ENCODE measurements at places on chromosomes 3 and 15. TPM values are rescaled to one million over a fixed set of nuclear protein-coding genes. Genes with fewer than 3 reads are reported as not detected.
A peak's percentile ranks its signal among the peaks of the same experiment; 100 is the strongest.

FGF12 gene
- total RNA-seq: 255 TPM

DNA sequence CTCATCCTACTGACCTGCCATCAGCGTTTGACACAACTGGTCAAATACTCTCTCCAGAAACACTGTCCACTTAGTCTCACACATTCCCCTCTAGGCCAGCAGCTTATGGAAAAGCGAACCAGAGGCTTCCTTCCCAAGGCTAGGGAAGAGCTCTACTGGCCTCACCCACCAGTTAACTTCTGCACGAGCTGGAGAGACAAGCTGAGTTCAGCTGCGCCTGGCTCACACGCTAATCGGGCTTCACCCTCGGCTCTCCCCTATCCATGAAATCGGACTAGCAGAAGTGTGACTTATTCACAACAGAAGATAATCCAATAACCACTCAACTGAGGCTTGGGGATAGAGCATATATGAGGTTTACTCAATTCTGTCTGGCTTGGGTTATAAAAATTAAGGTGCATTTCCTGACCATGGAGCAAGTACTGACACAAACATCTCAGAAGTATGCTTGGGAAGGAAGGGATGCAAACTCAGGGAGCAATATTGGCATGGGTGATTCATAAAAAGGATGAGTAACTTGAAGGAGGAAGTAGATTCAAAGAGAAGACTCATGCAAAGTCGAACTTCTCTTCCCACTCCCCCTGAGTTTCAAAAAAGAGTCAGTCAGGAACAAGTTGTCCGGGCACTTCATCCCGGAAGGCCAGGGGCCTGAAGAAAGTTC is 73.1 kb downstream of the XXYLT1 start:
- no peaks in the 10 kb centered on the region for H3K27me3 ChIP-seq
- no peak overlapping the region for H3K27ac ChIP-seq
- H3K36me3 ChIP-seq: no peaks in the 10 kb centered on the region
- peaks cover 11% of the 10 kb centered on the region for H3K4me1 ChIP-seq
- no peak for DNase-seq

TEX55 gene
- total RNA-seq: not detected

TMEM40 gene
- 1.2 TPM for total RNA-seq

CLDN1 gene
- 0.16 TPM for total RNA-seq

LRRC3B gene
- total RNA-seq: 0.12 TPM

THAP10 gene
- 3.8 TPM for total RNA-seq

GRCh38 chr3:158295771-158296170 is 185.9 kb downstream of the RSRC1 start:
- no peak overlapping the region for H3K27ac ChIP-seq
- no peaks in the 10 kb centered on the region for H3K36me3 ChIP-seq
- no peaks in the 10 kb centered on the region for H3K27me3 ChIP-seq
- H3K4me1 ChIP-seq: no peaks in the 10 kb centered on the region

GRCh38 chr15:57598346-57598745 is 6.6 kb downstream of the MYZAP start:
- H3K36me3 ChIP-seq: no peaks in the 10 kb centered on the region
- no peaks in the 10 kb centered on the region for H3K27me3 ChIP-seq
- peak overlapping the region; percentile 91 for H3K27ac ChIP-seq
- H3K4me1 ChIP-seq: peaks cover 25% of the 10 kb centered on the region

P2RY1 gene
- 4.2 TPM for total RNA-seq

DNA sequence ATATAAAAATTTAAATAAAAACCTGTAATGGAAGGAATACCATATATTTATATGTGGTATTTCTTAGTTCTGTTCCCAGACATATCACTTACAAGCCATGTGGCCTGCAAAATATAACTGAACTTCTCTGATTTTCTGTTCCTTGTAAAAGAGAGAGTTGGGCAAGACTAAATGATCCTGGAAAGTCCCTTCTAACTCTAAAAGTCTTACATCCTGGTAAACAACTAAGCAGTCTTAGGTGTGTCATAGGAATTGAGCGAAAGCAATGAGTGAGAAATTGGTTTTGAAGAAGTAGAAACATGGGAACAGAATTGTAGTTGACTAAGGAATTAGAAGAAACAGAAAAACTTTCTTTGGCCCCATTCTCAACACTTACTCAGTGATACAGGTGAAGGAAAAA is 25.3 kb upstream of the IL20RB start:
- peak overlapping the region; percentile 0 for H3K27ac ChIP-seq
- no peaks in the 10 kb centered on the region for H3K36me3 ChIP-seq
- H3K4me3 ChIP-seq: no peak overlapping the region
- no peaks in the 10 kb centered on the region for H3K27me3 ChIP-seq

- H3K27ac ChIP-seq: no peak overlapping the region
- H3K36me3 ChIP-seq: no peaks in the 10 kb centered on the region
- H3K27me3 ChIP-seq: no peaks in the 10 kb centered on the region
- DNase-seq: no peak
- H3K4me1 ChIP-seq: no peaks in the 10 kb centered on the region
These were observed 52.3 kb upstream of the KPNA4 start for GRCh38 chr3:160617636-160618035.

NPRL2 gene
- total RNA-seq: 14.4 TPM

DNA sequence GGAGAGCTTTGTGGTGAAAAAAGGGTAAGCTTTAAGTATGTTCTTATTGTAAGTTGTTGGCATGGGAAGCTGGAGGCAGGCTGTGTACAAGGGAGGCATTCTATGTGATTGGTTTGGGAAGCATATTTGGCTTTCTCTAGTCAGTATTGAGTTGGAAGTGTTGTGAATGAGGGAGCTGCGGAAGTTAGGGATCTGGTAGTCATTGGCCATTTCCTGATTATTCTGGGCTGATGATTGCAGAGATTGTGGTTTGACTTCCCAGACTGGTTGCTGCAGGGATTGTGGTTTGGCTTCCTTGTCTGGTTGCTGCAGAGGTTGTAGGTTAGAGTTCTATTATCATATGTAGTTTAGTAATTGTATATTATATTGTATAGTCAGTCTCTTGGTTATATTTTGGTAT is 21.0 kb downstream of the STXBP5L start:
- no peaks in the 10 kb centered on the region for H3K27me3 ChIP-seq
- no peak overlapping the region for H3K4me3 ChIP-seq
- no peak for DNase-seq
- H3K36me3 ChIP-seq: no peaks in the 10 kb centered on the region
- no peaks in the 10 kb centered on the region for H3K4me1 ChIP-seq

CPNE4 gene
- 116 TPM for total RNA-seq

- H3K27ac ChIP-seq: peak overlapping the region; percentile 34
- peak; percentile 36 for DNase-seq
- H3K4me1 ChIP-seq: peaks cover 14% of the 10 kb centered on the region
- H3K27me3 ChIP-seq: no peaks in the 10 kb centered on the region
These were observed 736 bp downstream of the ARHGEF26 start for GRCh38 chr3:154121701-154122551.

GPX1 gene
- 109 TPM for total RNA-seq

DNA sequence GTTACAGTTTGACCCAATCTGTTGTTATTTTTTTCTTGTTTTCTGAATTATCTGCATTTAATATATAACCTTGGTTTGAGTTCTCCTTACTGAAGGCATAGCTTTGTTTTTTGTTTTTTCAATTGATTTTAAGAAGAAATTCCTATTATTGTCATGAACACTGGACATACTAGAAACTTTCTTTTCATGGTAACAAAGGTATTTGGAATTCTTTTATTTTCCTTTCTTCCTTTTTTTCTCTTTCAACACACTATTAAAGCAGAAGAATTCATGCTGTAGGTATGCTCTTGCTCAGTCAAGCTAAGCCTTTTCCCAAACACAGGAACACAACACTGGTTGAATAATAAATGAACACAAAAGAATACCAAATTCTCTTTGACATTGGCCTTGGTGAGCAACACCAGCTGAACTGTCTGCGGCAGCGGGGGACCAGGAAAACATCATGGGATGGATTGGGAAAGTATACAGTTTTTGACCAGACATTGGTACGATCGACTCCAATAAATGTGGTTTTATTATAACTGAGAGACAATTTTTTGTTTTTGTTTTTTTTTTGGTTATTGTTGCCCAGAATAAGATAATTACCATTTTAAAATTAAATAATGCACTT is 23.1 kb downstream of the U2SURP start:
- no peak overlapping the region for H3K27ac ChIP-seq
- H3K36me3 ChIP-seq: peaks cover 54% of the 10 kb centered on the region
- no peak for DNase-seq
- H3K4me3 ChIP-seq: no peak overlapping the region
- H3K4me1 ChIP-seq: no peaks in the 10 kb centered on the region

DNA sequence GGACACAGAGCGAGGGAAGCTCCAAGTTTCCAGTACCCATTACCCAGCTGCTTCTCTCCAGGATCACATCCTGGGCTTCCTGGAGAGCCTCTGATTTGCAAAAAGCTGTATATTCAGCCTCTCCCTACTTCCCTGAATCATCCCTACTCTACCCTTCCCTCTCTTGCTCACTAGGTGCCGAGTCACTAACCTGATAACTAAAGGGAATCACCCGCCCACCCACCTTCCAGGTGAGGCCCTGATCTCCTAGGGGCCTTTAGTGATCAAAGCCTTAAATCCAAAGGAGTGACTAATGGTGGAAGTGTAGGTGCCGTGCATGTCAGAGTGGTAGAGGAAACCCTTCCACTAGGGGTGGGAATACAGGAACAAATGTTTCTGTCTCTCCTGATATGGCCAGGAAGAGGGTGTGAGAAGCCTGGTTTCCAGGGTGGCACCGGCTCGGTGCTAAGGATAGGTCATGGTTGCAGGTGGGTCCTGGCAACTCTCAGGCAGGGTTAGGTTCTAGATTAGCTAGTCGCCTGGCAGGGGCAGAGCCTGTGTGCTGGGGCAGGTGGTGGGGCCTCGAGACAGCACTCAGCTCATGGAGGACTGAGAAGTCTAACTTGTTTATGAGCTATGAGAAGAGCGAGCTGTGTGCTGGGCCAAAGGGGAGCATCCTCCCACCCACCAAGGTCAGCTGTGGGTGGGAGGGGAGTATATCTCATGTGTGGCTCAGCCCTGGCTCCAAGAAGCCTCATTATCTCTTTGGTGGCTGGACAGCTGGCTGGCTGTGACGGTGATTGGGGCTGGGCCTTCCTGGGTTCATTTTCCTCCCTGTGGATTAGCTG is 10.1 kb downstream of the SEMA7A start:
- H3K36me3 ChIP-seq: no peaks in the 10 kb centered on the region
- H3K4me1 ChIP-seq: peaks cover 14% of the 10 kb centered on the region
- no peaks in the 10 kb centered on the region for H3K27me3 ChIP-seq
- H3K4me3 ChIP-seq: no peak overlapping the region
- H3K27ac ChIP-seq: no peak overlapping the region

DNA sequence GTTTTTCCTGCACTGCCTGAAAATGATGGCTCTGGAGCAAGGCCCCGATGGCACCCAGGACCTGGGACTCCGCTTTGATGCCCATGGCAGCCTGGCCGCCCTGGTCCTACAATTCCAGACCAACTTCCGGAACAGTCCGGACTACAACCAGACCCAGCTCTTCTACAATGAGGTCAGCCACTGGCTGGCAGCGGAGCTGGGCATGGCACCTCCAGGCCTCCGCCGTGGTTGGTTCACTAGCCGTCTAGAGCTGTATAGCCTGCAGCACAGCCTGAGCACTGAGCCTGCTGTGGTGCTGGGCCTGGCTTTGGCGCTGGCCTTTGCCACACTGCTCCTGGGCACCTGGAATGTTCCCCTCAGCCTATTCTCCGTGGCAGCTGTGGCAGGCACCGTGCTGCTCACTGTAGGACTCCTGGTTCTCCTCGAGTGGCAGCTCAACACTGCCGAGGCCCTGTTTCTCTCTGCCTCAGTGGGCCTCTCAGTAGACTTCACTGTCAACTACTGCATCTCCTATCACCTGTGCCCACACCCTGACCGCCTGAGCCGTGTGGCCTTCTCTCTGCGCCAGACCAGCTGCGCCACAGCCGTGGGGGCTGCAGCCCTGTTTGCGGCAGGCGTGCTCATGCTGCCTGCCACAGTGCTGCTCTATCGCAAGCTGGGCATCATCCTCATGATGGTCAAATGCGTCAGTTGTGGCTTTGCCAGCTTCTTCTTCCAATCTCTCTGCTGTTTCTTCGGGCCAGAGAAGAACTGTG is 10.9 kb downstream of the DISP2 start:
- H3K27me3 ChIP-seq: no peaks in the 10 kb centered on the region
- H3K4me1 ChIP-seq: peaks cover 3% of the 10 kb centered on the region
- H3K27ac ChIP-seq: peak overlapping the region; percentile 90
- no peak for DNase-seq
- no peaks in the 10 kb centered on the region for H3K36me3 ChIP-seq

- no peak overlapping the region for H3K4me3 ChIP-seq
- H3K36me3 ChIP-seq: no peaks in the 10 kb centered on the region
- no peaks in the 10 kb centered on the region for H3K27me3 ChIP-seq
- H3K27ac ChIP-seq: no peak overlapping the region
- no peak for DNase-seq
- H3K4me1 ChIP-seq: no peaks in the 10 kb centered on the region
These were observed 168.7 kb downstream of the GREM1 start for GRCh38 chr15:32886459-32886858.

GRCh38 chr3:47485812-47486211 is 10.1 kb upstream of the SCAP start:
- no peak overlapping the region for H3K4me3 ChIP-seq
- no peaks in the 10 kb centered on the region for H3K4me1 ChIP-seq
- H3K27me3 ChIP-seq: no peaks in the 10 kb centered on the region
- no peak overlapping the region for H3K27ac ChIP-seq
- DNase-seq: no peak
- no peaks in the 10 kb centered on the region for H3K36me3 ChIP-seq

ETFA gene
- 465 TPM for total RNA-seq

- no peak overlapping the region for H3K4me3 ChIP-seq
- H3K27ac ChIP-seq: no peak overlapping the region
- no peak for DNase-seq
These were observed 34.5 kb upstream of the B3GALNT1 start for GRCh38 chr3:161139686-161140085.

RBMS3 gene
- 22.0 TPM for total RNA-seq

RASGRP1 gene
- total RNA-seq: 3.0 TPM

DNA sequence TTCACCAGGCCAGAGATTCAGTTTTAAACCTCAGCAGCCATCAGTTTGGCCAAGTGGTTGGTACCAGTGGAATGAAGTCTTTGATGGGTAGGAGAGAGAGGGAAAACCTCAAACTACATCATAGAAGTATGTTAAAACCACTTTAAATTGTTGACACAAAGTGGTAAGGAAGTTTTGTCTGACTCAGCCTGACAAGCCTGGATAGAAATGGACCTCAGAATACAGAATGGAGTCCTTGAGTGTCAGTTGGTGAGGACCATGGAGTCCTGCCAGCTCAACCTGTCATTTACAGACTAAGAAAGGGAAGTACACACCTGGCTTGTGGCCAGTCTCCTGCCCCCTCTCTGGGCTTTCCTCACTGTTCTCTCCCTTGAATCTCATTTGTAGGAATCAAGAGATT is 12.1 kb downstream of the EAF1 start:
- no peak for DNase-seq
- no peaks in the 10 kb centered on the region for H3K36me3 ChIP-seq
- H3K27me3 ChIP-seq: no peaks in the 10 kb centered on the region
- H3K4me3 ChIP-seq: no peak overlapping the region
- peaks cover 4% of the 10 kb centered on the region for H3K4me1 ChIP-seq

DNA sequence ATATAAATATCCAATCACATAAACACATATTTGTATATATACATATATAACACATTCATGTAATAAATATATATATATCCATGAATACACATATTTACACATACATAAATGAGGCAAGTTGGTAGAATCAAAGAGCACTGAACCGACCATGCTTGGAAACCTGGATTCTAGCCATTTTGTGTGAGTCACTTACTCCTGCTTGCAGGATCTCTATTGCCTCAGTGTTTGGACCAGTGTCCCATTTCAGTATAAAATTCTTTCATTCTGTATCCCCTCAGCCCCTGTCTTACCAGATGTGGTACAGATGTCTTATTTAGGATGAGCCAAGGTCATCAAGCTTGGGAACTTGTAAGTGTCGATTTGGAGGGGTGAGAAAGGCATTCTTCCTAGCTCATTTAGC is 391.4 kb upstream of the FRG2C start:
- H3K27ac ChIP-seq: no peak overlapping the region
- no peaks in the 10 kb centered on the region for H3K27me3 ChIP-seq
- peak; percentile 18 for DNase-seq
- H3K36me3 ChIP-seq: no peaks in the 10 kb centered on the region
- H3K4me3 ChIP-seq: no peak overlapping the region
- no peaks in the 10 kb centered on the region for H3K4me1 ChIP-seq

All from heart right ventricle (tissue), 16 donors.